ENCODE measurements at places on chromosomes 5 and 9. TPM values are rescaled to one million over a fixed set of nuclear protein-coding genes. Genes with fewer than 3 reads are reported as not detected.

The GABBR2 gene
- total RNA-seq = 0.29 TPM

The UNC5A gene
- total RNA-seq = 0.14 TPM

- no peak for DNase-seq
Observed at GRCh38 chr5:91128604-91129003, 254.5 kb downstream of the ARRDC3 start.

DNA sequence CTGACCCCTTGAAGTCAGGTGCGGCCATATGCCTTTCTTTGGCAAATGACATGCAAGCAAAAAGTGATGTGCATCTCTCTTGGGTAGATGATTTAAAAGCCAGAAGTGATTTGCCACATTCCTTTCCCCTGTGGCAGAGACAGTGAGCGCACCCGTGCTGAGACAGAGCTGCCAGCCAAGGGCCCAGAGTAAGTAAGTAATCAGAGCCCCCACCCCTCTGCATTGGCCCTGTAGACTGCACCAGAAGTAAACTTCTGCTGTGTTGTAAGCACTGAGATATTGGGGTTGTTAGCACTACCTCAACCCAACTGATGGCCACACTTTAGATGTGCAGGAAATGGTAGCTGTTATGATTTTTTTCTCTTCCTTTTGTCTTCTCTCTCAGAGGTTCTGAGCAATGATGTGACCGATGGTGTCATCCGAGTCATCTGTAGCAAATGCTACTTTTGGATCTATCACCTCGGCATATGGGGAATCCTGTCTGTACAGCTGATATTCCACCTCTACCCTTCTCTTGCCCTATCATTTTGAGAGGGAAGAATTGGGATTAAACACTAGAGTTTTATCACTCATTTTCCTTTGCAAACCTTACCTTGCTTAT, 58.0 kb downstream of the DOCK2 start:
- no peak for DNase-seq

All from mucosa of gallbladder (tissue), 1 donor.